ENCODE measurements at places on chromosomes 6 and 20.

- DNase-seq, result peak; percentile 89
These were observed 219.1 kb upstream of the STXBP5 start for GRCh38 chr6:146985111-146985510.

DNA sequence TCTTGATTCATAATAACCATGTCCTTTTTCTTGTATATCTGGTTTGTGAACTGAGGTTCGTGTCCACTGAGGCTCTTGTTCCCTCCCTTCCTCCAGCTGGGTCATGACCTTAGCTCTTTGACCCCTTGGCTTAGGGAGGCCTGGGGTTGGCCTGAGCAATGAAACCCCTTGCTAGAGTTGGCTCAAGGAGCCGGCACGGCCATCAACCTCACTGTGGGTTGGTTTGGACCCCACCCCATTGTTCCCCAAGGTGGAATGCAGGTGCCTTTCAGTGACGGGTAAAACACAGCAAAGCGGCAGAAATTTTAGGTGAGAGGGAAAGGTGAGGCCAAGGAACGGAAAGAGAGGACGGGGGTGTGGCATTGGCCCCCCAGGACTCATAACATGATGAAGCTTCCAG lies 44.5 kb upstream of the PHACTR3 start:
- no peak for DNase-seq

DNA sequence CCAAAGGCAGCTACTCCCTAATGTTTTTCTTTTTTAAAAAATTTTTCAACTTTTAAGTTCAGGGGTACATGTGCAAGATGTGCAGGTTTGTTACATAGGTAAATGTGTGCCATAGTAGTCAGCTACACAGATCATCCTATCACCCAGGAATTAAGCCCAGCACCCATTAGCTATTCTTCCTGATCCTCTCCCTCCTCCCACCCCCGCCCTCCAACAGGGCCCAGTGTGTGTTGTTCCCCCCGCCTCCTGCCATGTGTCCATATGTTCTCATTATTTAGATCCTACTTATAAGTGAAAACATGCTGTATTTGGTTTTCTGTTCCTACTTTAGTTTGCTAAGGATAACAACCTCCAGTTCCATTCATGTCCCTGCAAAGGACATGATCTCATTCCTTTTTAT lies 12.4 kb downstream of the TRIM15 start:
- DNase-seq, result no peak

- DNase-seq, result no peak
These were observed 438.4 kb upstream of the FLRT3 start for GRCh38 chr20:14775778-14776177.

- DNase-seq, result no peak
These were observed 47.1 kb downstream of the E2F3 start for GRCh38 chr6:20448828-20449227.

DNA sequence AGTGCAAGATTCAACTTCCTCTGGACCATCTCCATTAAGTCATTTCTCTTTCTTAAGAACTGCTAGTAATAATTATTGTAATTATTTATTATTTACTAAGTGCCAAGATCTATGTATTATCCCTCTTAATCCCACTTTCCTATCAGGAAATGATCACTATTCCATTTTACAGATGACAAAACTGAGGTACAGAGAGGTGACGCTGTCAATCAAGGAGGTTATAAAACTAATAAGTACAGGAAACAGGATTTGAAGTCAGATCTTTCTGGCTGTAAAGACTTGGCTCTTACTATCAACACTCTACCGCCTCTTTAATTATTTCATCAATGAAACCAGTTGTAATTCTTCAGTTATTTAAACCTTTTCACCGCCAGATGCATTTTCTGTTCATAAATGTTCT lies 37.4 kb downstream of the BLOC1S5 start:
- DNase-seq, result no peak

- DNase-seq, result no peak
These were observed 54.4 kb downstream of the TOX2 start for GRCh38 chr20:43969028-43969447.

- DNase-seq, result peak; percentile 99
These were observed 124.7 kb downstream of the TMEM242 start for GRCh38 chr6:157198425-157199279.

- no peak for DNase-seq
These were observed 71.8 kb upstream of the TMEM181 start for GRCh38 chr6:158488065-158488464.

DNA sequence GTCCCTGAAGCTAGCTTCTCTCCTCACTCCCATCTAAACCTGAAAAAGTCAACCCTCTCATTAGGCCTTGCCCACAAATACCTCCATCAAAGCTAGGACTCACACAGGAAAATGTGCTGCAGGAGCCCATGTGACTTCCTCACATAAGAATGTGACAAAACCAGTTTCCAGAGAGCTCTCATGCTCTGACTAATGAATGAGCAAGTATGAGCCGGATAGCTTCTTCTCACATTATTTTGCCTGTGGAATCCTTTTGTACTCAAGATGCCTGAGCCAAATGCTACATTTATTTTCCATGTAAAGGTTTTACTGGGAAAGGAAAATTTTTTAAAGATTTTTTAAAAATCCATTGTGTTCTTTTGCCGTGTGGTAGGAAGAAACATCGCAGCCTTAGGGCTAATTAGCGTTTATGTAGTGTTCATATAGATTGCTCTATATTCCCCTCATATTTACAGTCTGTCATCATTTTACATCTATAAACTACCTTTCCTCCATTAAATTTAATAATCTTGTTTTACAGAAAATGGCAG lies 68.6 kb upstream of the CCN6 start:
- DNase-seq, result peak; percentile 58

GRCh38 chr6:139625998-139626975 lies 251.8 kb upstream of the CITED2 start:
- no peak for DNase-seq

DNA sequence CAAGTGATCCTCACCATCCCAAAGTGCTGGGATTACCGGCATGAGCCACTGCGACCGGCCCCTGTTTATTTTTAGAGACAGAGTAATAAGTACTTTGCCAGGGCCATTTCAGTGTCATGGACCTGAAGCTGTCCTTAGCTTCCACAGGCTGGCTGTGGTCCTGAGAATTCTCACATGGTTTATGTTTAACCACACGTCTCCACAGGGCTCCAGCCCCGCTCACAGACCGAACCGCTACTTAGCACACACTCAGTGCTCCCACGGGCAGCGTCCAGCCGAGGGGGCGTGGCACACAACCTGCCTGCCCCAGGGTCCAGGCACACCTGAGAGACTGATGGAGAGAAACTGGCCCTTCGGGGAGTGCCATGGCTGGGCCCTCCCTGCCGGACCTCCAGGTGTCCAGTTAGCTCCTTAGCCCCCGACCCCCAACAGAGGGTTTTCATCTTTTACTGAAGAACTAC lies 11.7 kb downstream of the ACSS1 start:
- no peak for DNase-seq

GRCh38 chr6:39314273-39314795 lies at the start of gene KCNK17:
Gene KCNK17, minus strand, starts transcription at chr6:39314419. Its CDS starts 99 bp downstream, at chr6:39314320.
- DNase-seq, result no peak

DNA sequence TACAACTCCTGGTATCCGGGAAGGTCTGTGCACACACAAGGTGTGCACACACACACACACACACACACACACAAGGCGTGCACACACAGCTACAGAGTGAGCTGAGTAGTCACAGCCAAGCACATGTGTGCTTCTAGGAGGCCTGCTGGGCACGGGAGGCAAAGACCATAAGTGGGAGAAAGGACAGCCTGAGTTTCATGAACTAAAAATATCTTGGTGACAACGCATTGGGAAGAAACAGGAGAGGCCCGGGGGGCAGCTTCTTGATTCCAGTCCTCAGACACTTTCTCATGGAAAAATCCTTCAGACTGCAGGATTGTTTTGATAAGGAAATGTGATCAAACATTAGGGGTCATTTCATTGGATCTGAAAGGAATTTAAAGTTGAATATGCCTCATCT lies 2.6 kb downstream of the TRAF3IP2 start:
- no peak for DNase-seq

GRCh38 chr20:8787090-8787489 lies 281.8 kb upstream of the PLCB4 start:
- DNase-seq, result no peak

GRCh38 chr20:8744228-8744844 lies 324.6 kb upstream of the PLCB4 start:
- no peak for DNase-seq

GRCh38 chr20:945841-946240 lies 29.7 kb upstream of the ANGPT4 start:
- no peak for DNase-seq

DNA sequence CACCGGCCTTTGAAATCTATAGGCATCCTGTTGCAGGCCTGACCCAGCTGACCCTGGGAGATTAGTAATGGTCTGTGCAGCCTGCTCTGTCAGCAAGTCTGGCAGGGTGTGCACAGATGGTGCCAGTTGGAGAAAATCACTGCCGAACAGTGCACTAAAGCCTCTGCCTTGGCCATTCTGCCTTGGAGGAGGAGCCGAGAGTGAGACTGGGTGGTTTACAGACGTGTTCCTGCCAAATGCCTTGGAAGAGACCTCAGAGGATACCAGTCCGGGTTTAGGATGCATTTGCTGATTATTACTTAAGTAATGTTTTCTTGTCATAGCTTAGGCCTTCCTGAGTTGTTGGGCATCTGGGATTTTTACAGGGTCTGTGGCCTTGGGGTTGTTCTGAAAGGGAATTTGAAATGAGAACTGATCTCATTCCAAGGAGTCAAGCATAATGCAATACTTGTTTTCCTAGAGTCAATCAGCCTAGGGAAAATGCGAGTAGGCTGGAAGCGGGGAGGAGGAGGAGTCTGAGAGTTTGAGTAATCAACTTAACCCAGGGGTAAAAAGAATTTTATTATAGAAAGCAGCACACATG lies 292.1 kb downstream of the SOX4 start:
- DNase-seq, result no peak

- no peak for DNase-seq
These were observed 5.2 kb upstream of the LAMA5 start for GRCh38 chr20:62372042-62372993.

GRCh38 chr6:44301782-44302564 lies 11.2 kb downstream of the AARS2 start:
- DNase-seq, result no peak

GRCh38 chr6:141988327-141988726 lies 144.4 kb upstream of the GJE1 start:
- DNase-seq, result no peak

- no peak for DNase-seq
These were observed 95.6 kb downstream of the KIF16B start for GRCh38 chr20:16477632-16478031.

DNA sequence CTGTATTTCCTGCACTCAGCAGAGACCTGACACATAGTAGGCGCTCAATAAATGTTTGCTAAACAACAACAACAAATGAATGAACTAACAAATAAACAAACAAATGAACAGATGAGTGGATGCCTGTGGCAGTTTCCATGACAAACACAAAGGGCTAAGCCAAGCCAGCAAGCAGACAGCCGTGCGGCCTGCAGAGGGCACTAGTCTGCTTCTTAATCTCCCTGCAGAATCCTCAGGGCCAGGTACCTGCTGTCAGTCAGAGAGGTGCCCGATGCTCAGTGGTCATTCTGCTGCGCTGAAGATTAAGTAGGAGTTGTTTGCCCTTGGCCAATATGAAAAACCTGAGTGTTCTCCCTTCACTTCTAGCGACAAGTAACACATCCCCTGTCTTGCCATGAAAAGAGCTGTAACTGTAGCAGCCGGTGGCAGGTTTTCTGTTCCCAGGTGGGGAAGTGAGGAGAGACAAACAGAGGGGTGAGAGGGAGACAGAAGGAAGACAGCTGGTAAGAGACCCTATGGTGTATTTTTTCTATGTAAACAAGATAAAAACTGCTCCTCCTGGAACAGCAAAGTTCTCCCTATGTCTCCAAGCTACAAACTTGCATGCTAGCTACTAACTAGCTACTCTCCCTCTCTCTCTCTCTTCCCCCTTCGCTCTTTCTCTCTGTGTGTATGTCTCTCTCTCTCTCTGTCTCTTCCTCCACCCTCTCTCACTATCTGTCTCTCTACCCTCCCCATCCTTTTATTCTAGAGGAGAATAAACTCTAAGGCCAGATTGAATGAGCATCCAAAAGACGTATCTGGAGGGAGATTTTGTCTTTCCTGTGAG lies at the start of gene MC3R:
MC3R (plus strand) TSS at position 779 of the 829 bp plus-strand sequence. CDS start 112 bp downstream, outside the sequence.
- DNase-seq, result peak; percentile 11

- DNase-seq, result no peak
These were observed 378.8 kb downstream of the QKI start for GRCh38 chr6:163793011-163793983.

- no peak for DNase-seq
These were observed 43.9 kb downstream of the HNF4A start for GRCh38 chr20:44399446-44399845.

- no peak for DNase-seq
These were observed 166.3 kb downstream of the SAMD5 start for GRCh38 chr6:147674794-147675193.

DNA sequence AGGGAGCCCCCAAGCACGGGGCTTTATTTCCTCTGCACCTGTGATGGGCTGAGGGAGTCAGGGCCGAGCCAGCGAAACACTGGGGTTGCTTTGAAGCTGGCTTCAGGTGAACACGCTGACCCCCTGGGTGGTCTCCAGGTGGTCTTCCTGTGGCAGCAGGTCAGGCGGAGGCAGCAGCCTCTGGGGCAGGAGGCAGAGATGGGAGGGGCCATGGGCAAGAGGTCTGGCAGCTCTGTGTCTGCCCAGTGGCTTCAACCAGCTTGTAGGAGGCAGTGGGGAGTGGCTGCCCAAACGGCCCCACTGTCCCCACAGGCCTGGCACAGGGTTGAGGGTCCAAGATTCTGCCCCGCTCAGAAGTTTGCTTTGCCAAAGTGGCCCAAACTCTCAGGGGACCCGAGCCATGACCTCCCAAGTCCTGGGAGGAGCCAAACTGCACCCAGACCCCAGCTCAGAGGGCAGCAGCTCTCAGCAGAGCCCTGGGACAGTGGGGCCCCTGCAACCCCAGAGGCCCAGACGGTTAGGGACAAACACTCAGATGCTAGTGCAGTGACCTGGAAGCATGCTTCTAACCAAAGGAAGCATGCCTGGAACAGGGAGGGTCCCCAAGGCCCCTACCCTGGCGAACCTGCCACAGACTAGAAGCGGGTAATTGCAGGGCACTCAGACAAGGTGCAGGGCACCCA lies 15.3 kb downstream of the NTSR1 start:
- no peak for DNase-seq

DNA sequence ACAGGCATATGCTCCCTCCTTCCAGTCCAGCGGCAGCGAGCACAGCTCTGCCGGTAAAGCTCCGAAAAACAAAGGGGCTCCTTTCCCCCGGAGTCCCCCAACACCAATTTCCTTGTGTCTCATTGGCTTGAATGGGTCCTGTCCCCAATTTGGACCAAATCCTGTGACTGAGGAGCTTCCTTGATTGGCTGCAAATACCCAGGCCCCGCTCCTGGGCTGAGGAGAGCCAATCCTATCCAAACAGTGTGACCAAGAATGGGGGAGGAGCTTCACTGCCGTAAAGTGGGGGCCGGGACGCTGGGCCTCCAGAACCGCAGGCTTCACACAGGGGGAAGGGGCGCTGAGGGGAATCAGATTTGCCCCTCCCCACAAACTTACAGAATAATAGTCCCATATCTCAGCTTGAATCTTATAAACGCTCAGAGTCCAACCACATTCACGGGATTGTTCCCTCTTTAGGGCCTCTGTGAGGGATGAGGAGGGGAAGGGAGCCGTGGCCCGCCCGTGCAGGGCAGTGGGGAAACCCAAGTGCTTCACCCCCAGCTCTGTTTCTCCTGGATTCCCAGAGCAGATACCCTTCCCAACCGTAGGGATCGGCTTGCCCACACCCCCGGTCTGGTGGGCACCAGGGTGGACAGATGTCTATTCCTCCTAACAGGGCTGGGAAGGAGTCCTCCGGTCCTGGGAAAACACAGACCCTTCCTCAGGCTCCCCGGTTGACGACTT lies 141.0 kb upstream of the MLN start:
- DNase-seq, result no peak

GRCh38 chr20:63961664-63962425 lies 5.6 kb upstream of the UCKL1 start:
- DNase-seq, result no peak

- DNase-seq, result no peak
These were observed 13.9 kb downstream of the SUMO4 start for GRCh38 chr6:149414009-149414408.

Measured in NCI-H774 (cell line).